CD4-positive, alpha-beta memory T cell (primary cell): ENCODE measurements at places on chromosomes 12 and 14. TPM values are rescaled to one million over a fixed set of nuclear protein-coding genes. Genes with fewer than 3 reads are reported as not detected.

Gene KCNMB4
- total RNA-seq: 0.67 TPM

Gene ZNF641
- total RNA-seq: 41.2 TPM

Gene CLEC6A
- not detected for total RNA-seq

Gene RFX4
- total RNA-seq: not detected

Gene ACOT6
- not detected for total RNA-seq

Gene TSPAN19
- total RNA-seq: not detected

Gene KRT82
- not detected for total RNA-seq

Gene SYNDIG1L
- total RNA-seq: not detected

Gene KCNH3
- 2.4 TPM for total RNA-seq

Gene DIO3
- not detected for total RNA-seq

Gene DEPDC4
- total RNA-seq: 1.4 TPM

Gene TAC3
- not detected for total RNA-seq

Gene WNT5B
- total RNA-seq: 0.17 TPM

Gene AHNAK2
- total RNA-seq: 0.15 TPM

Gene TMEM132C
- total RNA-seq: not detected

Gene KRT75
- total RNA-seq: not detected

Gene FSCB
- not detected for total RNA-seq

Gene PTPRO
- total RNA-seq: 6.5 TPM

Gene SNX6
- 82.6 TPM for total RNA-seq

Gene OR6C2
- total RNA-seq: not detected

Gene FOXG1
- not detected for total RNA-seq
